ENCODE measurements at places on chromosomes 7 and 10.

GRCh38 chr10:124558339-124559321 lies 97.0 kb downstream of the LHPP start:
- no peak for DNase-seq

- no peak for DNase-seq
These were observed 217.2 kb upstream of the HDAC9 start for GRCh38 chr7:18278316-18278715.

GRCh38 chr7:30423788-30424505 lies 54.6 kb downstream of the NOD1 start:
- DNase-seq: no peak

GRCh38 chr10:3828404-3829155 lies 43.6 kb upstream of the KLF6 start:
- no peak for DNase-seq

DNA sequence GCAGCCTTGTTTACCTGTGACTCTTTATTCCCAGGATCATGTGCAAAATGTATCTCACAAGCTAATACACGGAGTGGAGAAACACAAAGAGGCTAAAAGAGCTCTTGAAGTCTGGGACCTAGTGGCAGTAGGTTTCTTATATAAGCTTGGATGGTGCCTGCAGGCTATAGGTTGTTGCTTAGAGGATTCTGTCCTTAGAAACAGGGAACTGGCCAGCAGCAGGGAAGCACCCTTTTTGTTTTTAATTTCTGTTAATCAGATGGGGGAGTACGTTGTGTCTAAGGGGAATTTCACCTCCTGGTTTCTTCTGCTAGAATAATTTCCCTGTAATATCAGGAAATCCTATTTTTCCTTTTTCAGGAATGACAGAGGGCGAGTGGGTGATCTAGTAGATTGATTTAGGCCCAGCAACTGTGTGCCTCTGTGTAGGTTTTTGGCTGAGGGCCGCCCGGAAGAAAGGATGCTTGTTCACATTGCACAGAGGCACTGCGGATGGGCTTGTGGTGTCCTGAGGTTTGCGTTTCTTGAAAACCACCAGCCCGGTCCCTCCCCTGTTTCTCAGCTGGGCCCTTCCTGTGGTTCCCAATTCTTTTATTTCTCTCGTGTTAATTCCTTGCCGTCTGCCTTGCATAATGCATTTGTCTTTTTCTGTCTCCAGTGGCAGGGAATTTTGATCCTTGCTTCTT lies 158.0 kb downstream of the CAMK1D start:
- DNase-seq: no peak

DNA sequence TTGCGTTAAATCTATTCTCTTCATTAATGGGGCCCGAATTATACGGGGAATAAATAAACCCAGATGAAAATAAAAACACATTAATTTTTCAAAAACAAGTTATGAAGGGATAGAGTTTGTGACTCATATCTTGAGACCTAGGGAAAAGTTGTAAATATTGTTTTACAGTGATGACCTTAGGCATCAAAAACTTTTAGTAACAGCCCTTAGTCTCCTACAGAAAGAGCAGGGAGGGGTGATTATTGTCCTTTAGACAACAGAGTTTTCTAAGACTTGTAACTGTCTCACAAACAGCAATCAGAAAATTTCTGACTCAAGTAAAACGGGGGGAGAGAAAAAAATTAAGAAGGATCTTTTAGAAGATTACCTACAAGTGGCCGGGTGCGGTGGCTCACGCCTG lies 102.7 kb downstream of the COL28A1 start:
- no peak for DNase-seq

DNA sequence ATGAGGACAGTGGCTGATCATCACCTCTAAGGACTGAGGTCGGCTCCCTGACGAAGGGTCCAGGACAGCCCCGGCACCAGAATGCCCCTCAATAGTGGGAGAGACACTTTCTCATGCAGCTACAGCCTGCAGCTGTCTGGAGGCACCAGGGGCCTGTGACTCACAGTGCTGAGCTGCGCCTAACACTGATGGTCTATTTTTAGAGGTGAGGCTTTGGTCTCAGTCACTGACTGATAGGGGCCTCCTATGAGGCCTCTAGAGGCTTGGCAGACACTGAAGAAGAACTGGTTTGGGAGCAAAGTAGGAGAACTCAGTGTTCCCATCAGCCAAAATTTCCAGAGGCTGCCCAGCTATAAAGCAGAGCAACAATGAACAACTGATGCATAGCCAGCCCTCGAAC lies 130.1 kb downstream of the COBL start:
- no peak for DNase-seq

DNA sequence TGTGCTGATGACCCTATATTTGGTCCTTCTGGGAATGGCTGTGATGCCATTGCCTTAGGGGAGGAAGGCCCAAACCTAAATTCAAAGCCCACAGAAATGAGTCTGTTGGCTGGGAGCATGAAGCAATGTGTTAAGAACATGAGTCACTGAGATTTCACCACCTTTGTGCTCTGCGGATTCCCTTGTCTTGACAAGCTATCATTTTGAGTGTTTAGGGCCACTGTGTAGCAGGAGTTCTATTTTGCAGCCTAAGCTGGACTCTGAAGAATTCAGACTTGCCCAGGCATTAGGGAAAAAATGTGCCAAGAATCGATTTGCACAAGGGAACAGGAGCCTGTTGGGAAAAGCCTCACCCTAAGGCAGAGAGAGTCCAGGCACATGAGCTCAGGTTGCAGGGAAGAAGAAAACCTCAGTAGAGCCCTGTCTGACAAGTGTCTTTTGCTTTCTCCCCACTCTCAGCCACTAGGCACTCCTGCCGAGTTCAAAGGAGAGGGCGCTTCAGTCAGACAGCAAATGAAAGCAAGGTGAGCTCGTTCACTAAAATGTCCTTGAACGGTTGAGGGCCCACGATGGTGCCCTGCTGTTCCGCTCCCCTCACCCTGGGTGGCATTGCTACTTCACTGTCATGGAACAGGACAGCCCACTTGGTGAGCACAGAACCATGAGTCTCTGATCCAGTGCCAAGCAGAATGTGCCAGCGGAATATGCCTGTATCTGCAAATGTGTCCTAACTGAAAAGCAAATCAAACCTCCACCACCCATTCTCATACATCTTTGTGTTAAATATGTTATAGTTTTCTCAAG lies 93.6 kb downstream of the PRLHR start:
- DNase-seq: no peak

DNA sequence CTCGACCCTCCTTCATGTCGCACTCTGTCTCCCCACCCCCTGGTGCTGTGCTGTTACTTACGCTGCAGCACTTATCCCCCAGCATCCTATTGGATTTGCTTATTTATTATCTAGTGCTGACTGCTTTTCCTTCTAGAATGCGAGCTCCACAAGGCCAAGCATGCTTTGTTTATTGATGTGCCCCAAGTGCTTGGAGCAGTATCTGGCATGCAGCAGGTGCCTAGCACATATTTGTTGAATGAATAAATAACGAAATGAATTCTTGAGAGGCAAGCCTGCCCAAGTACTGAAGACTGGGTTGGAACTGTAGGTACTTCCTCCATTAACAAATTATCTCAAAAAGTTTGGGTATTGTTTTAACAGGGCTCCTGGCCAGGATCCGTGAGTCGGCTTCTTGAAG lies 24.8 kb upstream of the ZNF32 start:
- DNase-seq: no peak

DNA sequence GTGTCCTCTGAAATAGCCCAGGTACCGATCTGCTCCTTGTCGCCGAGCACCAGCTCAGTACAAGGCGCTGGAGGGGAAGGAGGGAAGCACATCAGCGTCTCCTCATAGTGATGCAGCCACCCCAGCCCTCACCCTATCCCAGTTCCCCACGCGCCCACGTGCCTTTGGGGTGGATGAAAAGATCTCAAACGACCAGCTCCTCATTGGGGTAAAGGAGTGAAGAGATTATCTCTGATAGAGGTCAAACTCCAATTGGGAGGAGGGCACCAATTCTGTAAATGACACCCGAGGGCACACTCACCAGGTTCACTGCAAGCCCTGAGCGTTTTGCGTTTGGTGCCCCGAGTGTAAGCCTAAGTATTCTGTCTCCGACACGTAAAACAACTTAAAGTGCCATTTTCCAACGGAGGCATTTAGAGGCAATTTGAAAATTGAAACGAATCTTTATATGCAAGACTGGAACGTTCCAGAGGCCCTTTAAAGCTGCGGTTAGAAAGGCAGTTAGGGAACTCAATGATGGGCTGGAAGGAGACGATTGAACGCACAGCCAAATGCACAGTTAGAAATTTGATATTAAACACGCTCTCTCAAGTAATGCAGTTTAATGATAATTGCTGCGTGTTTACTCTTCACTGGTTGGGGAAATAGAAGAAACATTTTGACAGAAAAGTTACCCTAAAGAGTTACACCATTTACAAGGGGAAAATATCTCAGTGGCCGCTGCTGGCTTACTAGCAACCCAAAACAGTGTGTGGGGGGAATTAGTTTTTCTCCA lies 8.9 kb upstream of the EMX2 start:
- no peak for DNase-seq

GRCh38 chr7:25240896-25241295 lies 12.6 kb upstream of the NPVF start:
- no peak for DNase-seq

DNA sequence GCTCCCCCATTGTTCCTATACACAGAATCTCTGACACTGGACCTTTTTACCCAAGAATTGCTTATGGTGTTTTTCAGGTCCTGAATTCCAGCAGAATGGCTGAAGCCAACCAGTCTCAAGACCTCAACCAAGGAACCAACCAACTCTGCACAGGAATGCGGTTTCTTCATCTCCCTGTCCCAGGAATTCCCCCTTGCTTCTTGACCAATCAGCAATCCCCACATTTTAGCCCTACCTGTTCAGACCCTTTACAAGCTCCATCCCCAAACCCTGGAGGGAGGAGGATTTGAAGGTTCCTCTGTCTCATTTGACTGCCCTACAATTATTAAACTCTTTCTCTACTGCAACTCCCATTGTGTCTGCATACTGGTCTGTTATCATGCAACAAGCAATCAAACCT lies 35.5 kb downstream of the HIBADH start:
- DNase-seq: no peak

GRCh38 chr10:28367929-28368484 lies 65.1 kb upstream of the MPP7 start:
- peak; percentile 26 for DNase-seq

GRCh38 chr7:146635205-146636032 lies 518.8 kb downstream of the CNTNAP2 start:
- no peak for DNase-seq

DNA sequence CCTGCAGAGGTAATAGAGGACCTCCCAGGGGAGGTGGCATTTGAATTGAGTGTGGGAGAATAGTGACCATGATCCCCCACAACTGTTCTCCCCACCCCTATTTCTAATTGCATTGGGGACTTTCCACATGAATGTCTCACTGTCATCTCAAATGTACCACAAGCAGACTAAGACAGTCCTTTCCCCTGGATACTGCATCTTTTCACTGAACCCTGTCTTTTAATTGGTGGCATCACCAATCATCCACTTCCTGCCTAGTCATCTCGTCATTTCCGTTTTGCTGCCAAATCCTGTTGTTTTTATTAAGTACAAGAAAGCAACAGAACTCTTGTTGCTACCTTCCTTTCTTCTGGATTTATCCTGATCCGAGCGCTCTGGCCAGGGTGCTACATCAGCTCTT lies 120.3 kb downstream of the NRP1 start:
- no peak for DNase-seq

DNA sequence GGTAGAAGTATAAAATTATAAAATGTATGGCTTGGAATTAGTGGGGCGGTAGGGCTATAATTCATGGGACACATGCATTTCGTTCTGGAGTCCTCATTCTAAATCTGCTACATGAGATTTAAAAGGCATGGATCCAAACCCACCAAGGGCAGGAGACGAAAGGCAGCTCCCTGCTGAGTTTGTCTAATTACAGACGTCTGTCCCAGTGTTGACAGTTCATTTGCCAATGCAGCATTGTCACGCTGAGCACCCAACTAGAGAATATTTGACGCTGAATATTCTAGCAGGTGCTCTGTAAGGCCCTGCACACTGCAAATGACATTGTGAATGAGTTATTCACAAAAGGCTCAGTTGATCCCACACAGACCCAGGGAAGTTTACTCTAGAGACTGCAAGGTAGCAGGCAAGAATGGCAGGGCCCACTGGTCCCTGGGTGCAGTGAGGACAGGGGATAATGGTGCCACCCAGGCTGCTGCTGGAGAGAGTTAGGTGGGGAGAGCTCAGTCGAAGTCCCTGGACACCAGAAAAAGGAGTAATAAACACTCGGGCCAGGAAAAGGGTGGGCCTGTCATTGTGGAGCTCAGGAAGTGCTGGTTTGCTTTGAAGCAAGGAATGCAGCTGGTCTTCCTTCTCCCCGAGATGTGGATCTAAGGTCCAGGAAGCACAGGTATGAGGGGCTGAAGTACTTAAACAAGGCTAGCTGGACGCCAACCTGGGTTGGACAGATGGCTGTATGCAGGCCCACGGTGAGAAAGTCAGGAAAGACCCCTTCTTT lies 75.0 kb upstream of the JCAD start:
- DNase-seq: no peak

DNA sequence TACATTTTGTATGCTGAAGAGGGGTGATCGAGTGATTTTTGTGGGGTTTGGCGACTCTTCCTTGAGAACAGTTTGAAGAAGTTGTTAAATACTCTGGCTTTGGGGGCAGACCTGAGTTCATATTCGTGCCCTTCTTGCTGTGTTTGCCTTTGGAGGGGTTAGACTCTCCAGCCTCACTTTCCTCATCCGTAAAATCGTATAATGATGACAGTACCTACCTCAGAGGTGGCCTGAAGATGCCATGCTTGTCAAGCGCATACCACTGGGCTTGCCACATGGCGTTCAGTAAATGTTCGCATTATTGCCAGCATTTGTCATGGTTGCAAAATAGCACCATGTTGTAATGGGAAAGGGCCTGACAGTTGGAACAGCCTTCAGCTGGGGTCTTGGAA lies 1.3 kb downstream of the STK17A start:
- no peak for DNase-seq

DNA sequence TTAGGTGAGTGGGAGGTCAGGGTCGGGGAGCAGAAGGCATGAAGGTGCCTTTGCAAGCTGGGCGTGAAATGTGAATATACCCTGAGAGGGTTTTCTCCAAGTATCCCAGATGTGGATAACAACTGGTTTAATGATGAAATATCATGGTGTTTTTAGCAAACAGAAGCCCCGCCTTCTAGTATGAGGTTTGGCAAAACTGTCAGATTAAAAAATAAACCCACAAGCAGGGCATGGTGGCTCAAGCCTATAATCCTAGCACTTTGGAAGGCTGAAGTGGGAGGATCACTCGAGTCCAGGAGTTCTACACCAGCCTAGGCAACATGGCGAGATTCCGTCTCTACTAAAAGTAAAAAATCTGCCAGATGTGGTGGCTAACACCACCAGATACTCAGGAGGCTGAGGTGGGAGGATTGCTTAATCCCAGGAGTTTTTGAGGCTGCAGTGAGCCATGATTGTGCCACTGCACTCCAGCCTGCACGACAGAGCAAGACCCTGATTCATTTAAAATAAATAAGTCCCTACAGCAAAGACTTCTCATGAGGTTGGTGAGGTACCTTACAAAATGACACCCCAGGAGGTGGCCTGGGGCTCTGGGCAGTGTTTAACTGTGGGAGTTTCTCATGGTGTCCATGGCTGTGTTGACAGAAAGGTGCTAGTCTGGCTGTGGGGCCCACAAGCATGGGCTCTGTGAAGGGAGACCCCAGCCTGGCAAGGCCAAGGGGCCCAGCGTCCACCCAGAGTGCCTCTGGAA lies 6.7 kb upstream of the PWWP2B start:
- DNase-seq: no peak

GRCh38 chr10:63480237-63480636 lies 14.5 kb upstream of the JMJD1C start:
- no peak for DNase-seq

GRCh38 chr10:78363190-78363589 lies 329.5 kb downstream of the RPS24 start:
- no peak for DNase-seq
